Stimulated activated CD8-positive, alpha-beta memory T cell treated with anti-CD3 and anti-CD28 coated beads, Interleukin-4, amount 100 ng/mL, for 24 hours (primary cell): ENCODE measurements at places on chromosomes 4 and X.

DNA sequence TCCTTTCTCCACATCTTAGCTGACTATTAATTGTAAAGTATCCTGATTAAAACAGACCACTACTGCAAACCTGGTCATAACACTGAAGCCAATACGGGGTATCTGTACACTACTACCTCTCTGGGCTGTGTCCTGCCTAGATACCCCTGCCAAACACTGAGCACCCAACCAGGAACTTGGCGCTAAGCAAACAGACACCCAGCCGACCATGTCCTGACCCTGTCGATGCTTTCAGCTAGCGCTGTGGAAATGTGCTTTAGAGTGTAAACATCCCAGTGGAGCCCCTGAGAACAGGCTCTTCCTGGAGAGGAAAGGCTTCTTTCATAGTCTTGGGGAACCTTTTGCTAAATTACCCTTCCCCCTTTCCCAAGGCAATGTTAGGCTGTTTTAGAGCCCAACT is 52.9 kb downstream of the CCNG2 start:
- no peak for DNase-seq

GRCh38 chr4:105619188-105619931 is 66.9 kb downstream of the ARHGEF38 start:
- DNase-seq = no peak

DNA sequence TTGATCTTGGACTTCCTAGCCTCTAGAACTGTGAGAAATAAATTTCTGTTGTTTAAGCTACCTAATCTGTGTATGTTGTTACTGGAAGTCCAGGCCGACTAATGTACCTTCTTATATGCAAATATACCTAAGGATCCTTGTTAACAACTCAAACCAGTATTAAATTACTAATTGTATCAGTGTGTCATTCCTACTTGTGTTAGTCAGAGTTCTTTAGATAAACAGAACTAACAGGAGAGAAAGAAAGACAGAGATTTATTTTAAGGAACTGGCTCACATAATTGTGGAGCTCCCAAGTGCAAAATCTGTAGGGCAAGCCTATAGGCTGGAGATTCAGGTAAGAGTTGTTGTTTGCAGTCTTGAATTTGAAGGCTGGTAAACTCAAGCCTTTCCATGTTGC is 120.0 kb downstream of the ADGRL3 start:
- DNase-seq = no peak

GRCh38 chr4:7347981-7348380 is 86.7 kb downstream of the PSAPL1 start:
- DNase-seq = no peak

DNA sequence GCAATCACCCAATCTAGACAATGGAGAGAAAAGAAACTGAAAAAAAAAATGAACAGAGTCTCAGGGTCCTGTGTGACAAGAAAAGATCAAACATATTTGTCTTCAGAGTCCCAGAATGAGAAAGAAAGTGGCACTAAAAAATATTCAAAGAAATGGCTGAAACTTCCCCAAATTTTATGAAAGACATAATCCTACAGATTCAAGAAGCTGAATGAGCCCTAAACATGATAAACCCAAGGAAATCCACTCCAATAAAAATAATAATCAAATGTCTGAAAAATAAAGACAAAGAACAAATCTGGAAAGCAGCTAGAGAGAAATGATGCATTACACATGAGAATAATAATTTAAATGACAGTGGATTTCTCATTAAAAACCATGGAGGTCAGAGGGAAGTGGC is 130.3 kb upstream of the CITED1 start:
- no peak for DNase-seq

DNA sequence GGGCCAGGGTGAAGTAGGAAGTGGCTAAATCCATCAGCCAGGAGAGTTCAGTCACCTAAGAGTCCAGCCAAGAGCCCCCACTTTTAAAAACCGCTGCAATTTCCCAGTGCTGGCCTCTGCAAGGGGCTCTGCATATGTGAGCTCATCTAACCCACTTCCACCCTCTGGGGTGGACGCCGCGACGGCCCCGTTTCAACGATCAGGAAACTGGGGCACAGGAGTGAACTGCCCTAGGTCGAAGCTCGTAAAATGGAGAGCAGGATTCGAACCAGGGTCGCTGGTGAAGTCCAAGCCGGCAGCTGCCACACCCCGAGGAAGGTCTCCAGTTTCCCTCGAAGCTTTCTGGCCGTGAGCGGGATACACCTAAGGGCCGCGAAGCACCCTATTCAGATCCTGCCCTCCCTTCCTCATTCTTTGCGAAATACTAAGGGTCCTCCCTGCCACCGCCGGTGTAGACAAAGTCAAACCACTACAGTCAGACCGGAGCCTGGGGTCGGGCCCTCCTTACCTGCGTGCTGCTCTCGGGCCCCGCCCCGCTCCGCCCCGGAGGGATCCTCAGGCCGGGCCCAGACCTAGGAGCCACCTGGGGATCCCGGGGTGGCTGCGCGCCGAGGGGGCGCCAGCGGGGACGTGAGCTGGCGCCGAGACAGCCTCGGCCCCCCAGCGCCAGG is 446 bp downstream of the EVC2 start:
- no peak for DNase-seq

DNA sequence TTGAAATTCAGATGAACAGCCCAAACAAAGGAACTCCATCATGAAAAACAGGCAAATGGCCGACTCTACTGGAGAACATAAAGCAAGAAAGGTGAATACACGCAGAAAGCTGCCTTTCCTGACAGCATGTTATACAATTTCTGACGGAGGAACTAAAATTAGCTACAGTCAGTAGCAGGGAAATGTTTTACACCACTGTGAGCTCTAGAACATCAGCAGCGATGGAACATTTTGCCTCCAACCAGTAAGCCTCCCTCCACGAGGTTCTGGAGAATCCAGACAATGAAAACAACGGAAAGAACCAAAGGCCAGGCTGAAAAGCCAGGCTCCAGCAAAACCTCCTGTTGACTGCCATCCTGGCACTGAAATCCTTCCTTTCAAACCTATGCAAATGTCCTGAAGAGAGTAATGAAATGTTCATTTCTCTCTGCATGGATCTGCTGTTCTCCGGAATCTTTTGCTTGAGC is 78.9 kb downstream of the IRF2 start:
- DNase-seq = no peak

- DNase-seq = no peak
Measured at GRCh38 chr4:108080747-108081146, 88.0 kb downstream of the LEF1 start.

DNA sequence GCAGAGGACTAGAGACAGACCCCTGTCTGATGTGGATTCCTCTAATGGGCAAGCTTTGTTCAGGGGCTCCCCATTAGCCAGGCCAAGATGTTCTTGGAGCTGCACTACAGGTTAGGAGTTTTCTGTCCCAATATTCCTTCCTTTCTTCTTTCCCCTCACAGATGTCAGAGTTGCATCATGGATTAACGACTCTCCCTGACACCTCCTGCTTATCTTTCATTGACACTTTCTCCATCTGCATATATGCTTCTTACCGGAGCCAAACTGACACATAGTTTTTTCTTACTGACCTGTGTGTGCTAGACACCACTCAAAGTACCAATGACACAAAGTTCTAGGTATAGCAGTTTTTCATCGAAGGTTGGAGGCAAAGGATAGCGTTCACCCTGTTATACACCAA is 228.6 kb upstream of the HCCS start:
- no peak for DNase-seq

DNA sequence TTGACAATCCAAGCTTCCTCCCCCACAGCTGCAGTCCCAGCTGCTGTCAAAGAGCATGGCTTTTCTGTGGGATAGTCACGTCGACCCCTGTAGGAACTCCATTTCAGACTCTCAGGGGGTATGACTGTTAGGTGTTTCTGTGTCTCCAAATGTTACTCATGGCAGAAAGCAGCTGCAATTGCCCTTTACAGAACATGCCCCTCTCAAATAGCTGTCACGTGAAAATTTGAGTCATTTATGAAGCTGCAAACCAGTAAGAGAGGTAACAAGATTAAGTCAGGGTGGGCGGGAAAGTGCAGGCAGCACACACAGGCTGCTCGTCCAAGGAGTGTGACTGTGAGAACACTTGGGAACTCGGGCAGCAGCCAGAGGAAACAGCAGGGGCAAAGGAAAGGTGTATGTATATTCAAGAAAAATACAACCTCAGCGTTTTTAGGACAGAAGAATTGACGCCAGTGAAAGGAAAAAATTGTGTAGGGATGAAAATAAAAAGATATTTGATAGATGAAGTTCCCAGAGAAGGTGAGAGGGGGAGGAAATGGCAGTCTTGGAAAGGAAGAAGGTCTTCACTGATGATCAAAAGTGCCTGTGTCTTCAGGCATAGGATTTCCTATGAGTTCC is 66.5 kb upstream of the TMEM184C start:
- DNase-seq = no peak

GRCh38 chr4:67918428-67918827 is 34.6 kb upstream of the TMPRSS11D start:
- no peak for DNase-seq

- DNase-seq = no peak
Measured at GRCh38 chr4:184423003-184423686, 51.2 kb downstream of the IRF2 start.

DNA sequence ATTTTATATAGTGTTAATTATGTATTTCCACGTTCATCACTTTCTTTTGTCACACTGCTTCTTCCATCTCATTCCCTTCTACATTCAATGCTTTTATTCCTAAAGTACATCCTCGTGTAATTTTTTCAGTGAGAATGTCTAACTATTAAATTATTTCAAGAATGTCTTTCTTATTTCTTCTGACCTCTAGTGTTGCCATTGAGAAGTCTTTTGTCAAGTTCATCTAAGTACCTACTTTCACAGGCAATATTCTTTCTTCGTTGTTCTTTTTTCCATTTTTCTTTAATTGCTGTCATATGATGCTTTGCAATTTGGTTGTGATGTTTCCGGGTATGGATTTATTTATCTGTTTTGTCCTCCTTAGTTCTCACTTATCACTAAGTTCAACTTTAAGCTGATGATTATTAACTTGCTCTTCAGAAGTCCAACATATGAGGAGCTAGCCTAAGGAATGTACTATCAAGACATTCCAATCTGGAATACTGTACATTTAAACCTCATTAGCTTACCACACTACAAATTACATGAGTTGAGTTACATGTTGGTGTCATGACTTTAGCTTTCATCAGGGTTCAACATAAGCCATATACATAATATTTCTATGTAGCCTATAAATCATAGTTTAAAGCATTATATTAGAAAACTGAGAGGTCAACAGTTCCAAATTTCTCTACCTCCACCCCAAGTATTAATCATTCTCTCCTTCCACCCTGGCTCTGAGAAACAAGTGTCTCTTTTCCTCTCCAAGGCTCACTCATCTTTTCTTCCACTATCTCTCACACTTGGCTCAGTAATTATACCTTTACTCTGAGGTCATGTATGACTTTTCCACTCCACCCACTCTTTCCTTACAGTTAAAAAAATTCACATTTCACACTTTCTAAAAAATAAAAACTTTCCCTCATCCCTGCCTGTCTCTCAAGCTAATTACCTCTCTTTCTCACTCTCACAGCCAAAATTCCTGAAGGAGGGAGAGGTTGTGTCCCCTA is 81.5 kb downstream of the COX18 start:
- no peak for DNase-seq

DNA sequence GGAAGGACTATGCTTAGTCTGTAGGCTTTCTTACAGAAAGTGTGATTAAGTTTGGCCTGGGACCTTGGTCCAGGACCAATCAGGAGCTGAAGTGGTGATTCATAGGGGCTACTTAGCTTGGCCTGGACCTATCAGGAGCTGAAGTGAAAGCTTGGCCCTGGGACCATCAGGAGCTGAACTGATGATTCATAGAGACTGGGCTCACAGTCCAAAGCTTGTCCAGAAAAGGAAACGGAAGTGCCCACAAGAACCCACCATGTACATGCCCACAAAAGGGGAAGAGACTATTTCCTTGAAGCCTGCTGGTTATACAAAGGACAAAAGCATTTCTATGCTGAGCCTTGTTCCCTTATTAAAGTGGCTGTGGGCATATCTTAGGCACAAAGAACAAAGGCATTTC is 12.6 kb downstream of the TENT5D start:
- DNase-seq = no peak

DNA sequence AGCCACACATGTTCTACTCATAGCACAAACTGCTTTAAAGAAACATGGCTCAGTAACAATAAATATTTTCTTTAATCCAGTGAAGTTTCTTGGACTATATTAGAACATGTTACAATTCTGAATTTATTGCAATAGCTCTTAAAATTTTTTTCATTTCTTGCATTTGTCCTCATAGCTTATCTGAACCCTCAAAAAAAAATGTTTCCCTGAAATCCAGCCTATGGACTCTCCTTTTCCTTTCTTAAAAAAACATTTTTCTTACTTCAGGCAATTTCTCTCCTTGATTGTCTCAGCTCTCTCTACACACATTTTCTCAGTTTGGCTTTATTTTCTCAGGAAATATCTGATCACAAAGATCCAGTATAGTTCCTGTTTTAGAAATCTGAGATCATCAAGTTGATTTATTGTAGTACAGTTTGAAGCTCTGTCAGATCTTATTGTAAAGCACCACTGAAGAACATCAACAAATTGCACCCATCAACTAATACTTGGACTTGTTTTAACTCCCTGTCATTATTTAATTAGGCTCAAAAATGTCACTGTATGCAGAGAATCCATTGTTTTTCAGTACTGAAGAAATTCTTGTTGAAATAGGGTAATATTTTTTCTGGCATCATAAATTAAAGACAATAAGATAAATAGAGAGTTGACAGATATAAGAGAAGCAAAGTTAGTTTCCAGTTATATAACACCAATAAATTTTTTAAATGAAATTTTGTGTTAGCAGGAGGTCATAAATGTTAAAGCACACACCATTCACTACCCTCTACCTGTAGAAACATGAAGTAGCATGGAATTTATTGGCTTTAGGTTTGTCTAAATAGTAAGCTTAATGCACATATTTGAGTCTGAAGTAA is 317.7 kb downstream of the ARHGAP24 start:
- DNase-seq = no peak

DNA sequence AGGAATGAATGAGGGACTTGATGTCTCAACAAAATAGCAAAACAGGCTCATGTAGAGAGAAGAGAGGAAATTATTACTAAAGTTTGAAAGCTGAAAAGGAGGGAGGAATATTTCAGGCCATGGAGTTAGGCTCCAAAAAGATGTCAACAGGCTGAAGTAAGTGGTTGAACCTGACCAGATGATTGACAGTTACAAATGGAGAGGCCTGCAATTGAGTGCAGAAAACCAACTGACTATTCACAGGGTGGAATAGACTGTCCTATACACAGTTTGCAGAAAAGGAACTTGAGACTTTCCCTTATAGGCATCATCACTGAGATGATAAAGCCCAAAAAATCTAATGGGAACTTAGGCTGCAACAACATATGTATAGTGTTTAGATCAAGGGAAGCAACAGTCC is 233.3 kb downstream of the AR start:
- DNase-seq = no peak

DNA sequence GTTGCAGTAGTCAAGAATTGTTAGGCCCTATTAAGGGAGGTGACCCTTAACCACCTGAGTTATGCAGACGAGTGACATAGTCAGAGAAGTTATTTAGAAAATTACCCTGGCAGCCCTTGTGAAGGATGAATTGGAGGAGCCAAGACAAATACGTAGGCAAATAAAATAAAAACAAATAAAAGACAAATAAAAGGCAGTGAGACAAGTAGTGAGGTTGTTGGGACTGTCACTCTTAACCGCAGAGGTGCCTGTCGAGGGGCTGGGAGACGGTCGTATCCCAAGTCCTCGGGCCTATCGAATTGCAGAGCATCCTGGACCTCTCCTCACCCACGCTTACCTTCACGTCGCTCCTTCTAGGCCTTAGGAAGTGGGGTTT is 58.0 kb upstream of the ZC4H2 start:
- no peak for DNase-seq

- no peak for DNase-seq
Measured at GRCh38 chr4:7828793-7829301, 110.8 kb downstream of the AFAP1 start.
